ENCODE measurements at places on chromosomes 2 and 18. TPM values are rescaled to one million over a fixed set of nuclear protein-coding genes. Genes with fewer than 3 reads are reported as not detected.

Gene LYG1
- polyA plus RNA-seq, result 0.83 TPM

Gene CTAGE1
- polyA plus RNA-seq, result not detected

Gene TTR
- not detected for polyA plus RNA-seq

Gene LIPT1
- 13.4 TPM for polyA plus RNA-seq

Gene CD226
- 22.7 TPM for polyA plus RNA-seq

Gene DSG1
- polyA plus RNA-seq, result 3.7 TPM

Gene LRATD1
- not detected for polyA plus RNA-seq

Gene WNT10A
- 7.2 TPM for polyA plus RNA-seq

Gene SLC4A5
- polyA plus RNA-seq, result 0.97 TPM

Gene GATA6
- not detected for polyA plus RNA-seq

Gene MOB1A
- 218 TPM for polyA plus RNA-seq
